ENCODE measurements at places on chromosomes 12 and 14. TPM values are rescaled to one million over a fixed set of nuclear protein-coding genes. Genes with fewer than 3 reads are reported as not detected.

BCL2L14 gene
- total RNA-seq = not detected

TAS2R7 gene
- not detected for total RNA-seq

RNF212B gene
- total RNA-seq = not detected

LRFN5 gene
- total RNA-seq = not detected

SERPINA6 gene
- not detected for total RNA-seq

SLC10A1 gene
- not detected for total RNA-seq

All from MCF 10A (cell line).